ENCODE measurements at places on chromosomes 5 and 9. TPM values are rescaled to one million over a fixed set of nuclear protein-coding genes. Genes with fewer than 3 reads are reported as not detected.

The TTLL11 gene
- total RNA-seq: 4.8 TPM

The HTR4 gene
- not detected for total RNA-seq

The LCNL1 gene
- total RNA-seq: 3.3 TPM

The SREK1IP1 gene
- total RNA-seq: 13.5 TPM

The OR1Q1 gene
- total RNA-seq: not detected

The UBE2B gene
- total RNA-seq: 24.4 TPM

The BAAT gene
- total RNA-seq: not detected

The GAPT gene
- total RNA-seq: not detected

The PCDHA6 gene
- total RNA-seq: 3.6 TPM

The NOXA1 gene
- 0.77 TPM for total RNA-seq

The ANKRD31 gene
- total RNA-seq: 0.26 TPM

The GFI1B gene
- not detected for total RNA-seq

The MZB1 gene
- not detected for total RNA-seq

The PCDHA4 gene
- 1.2 TPM for total RNA-seq

The FOXD4 gene
- total RNA-seq: 0.26 TPM

The DELE1 gene
- 38.6 TPM for total RNA-seq

The FAM169A gene
- 1.2 TPM for total RNA-seq

Measured in fibroblast of lung (primary cell).